ENCODE measurements at places on chromosomes 11 and 22.

DNA sequence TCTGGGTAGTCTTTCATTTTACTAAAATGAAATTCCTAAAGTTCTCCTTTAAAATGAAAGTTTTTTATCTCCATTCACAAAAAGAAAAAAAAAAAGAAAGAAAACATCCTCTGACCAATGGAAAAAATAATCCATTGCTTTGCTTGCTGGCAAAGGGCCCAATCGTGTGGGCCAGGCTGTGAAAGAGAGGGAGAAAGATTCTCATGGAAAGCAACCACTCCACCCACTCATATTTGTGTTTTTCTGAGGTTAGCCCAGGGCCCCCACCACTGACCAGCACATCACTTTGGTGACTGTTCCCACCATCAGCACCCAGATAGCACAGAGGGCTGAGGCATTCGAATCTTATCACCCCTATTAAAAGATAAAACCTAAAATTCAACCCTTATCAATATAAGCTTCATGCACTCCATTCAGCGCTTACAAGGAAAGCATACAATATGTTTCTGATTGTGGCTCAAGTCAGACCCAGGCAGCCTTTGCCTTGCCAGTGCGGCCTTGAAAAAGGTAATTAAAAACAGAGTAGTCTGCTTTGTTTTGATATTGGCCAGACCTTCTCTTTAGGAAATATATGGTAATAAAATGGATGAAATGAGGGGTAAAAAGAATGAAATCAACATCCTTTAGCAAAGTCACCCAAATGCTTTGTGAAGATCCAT is 192.8 kb downstream of the ETS1 start:
- no peak for DNase-seq

GRCh38 chr11:50170115-50170514 is 137.4 kb downstream of the OR4C45 start:
- no peak for DNase-seq

GRCh38 chr11:81892770-81893635 is 840.7 kb downstream of the FAM181B start:
- no peak for DNase-seq

GRCh38 chr11:115437902-115438575 is 66.2 kb downstream of the CADM1 start:
- DNase-seq, result no peak

DNA sequence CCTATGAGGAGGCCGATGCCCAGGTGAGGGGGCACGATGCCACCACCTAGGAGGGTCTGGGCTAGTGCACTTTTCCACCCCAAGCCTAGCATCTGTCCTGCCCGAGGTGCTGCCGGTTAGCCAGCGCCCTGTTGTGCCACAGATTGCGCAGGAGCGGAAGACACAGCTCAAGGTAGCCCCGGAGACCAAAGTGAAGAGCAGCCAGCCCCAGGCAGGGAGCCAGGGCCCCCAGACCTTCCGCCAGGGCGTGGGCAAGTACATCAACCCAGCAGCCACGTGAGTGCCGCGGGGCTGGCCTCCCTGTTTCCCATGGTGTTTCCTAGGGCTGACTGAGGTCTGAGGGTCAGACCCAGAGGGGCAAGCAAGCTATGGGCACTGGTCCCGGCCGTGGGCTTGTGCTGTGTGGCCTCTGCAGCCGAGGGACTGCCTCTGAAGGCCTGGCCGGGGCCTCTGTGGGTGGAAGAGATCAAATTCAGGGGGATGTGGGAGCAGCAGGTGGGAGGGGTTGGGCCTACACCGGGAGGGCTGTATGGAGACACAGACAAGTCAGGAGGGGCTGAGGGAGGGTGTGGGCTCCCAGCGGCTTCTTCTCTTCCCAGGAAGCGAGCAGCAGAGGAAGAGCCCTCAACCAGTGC is 29.1 kb downstream of the PPIL2 start:
- DNase-seq, result no peak

- no peak for DNase-seq
These were observed 22.1 kb upstream of the PSMA1 start for GRCh38 chr11:14542324-14542723.

DNA sequence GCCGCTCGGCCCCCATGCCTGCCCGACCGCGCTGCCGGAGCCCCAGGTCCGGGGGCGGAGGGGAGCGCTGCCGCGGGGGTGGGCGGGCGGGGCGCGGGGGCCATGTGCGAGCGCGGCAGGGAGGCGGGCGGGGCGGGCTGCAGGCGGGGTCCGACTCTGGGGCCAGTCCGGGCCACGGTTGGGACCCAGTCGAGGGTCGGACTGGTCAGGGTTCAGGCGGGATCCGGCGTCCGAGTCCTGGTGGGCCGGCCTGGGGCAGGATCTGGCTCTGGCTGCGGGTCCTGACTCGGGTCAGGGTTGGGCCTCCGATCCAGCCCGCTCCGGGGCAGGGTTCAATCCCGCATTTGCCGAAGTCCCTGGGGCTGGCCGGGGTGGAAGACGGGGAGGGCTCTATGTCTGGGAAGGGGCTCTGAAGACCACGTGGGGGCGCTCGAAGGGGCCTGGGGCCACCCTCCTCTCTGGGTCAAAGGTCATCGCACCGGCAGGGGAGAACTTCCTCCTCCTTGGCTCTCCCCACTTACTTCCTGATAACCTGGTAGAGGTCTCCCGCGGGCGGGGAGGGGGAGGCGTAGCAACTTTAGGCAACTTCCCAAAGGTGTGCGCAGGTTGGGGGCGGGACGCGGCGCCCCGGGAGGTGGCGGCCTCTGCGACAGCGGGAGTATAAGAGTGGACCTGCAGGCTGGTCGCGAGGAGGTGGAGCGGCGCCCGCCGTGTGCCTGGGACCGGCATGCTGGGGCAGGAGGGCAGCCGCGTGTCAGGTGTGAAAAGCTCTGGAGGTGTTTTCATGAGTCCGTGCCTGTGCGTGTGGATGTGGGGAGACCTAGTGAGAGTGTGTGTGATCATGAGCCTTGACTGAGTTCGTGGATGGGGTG is 603 bp downstream of the ESRRA start:
- peak; percentile 75 for DNase-seq

GRCh38 chr22:46639843-46640242 is 19.7 kb downstream of the GRAMD4 start:
- no peak for DNase-seq

DNA sequence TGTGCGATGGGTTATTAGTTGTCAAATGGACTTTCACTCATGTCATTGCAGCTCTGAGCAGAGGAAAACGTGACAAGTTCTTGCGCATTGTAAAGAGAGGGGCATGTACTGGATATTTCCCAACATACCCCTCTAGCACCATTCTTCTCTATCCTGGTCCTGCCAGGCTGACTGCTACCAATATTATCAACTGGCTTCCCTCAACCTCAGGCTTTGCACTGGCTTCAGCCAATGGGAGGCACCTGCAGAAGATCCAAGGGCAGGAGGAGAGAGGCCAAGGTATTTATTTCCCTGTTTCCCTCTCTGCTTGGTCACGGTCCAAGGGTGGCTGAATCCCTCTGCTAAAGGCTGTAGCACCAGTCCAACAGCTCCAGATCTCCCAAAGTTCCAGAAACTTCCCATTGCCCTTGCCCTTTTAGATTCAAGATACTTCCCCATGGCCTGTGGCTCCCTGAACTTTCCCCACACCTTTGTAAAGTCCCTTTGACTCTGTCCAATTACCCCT is 175.6 kb upstream of the NECTIN1 start:
- no peak for DNase-seq

- DNase-seq, result no peak
These were observed 86.4 kb downstream of the GDPD4 start for GRCh38 chr11:77215106-77215505.

DNA sequence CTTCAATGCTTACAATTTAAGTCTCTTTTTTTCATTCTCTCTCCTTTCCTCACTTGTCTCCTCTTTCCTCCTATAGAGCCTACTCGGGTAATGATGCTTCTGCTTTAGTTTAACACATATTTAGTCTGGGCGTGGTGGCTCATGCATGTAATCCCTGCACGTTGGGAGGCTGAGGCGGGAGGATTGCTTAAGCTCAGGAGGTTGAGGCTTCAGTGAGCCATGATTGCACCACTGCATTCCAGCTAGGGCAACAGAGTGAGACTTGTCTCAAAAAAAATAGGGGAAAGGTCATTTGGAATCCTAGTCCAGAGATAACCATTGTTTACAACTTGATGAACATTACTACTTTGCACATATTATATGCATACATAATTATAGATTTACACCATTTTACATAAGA is 1.4 kb upstream of the CCT8L2 start:
- DNase-seq, result no peak

GRCh38 chr11:95147364-95147905 is 57.8 kb downstream of the ENDOD1 start:
- DNase-seq, result peak; percentile 83

DNA sequence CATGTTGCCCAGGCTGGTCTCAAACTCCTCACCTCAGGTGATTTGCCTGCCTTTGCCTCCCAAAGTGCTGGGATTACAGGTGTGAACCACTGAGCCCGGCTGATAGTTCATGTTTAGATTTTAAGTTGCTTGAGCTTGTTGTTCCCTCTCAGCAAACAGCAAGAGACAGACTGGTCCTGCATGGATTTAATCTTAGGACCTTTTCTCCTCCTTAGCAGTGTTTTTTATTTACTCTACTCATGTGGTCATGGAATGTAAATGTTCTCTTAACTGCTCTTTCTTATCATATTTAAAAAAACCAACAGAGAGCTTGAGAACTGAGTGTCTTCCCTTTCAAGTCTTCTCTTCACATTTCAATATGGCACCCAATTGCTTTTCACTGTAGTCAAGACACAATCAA is 22.7 kb upstream of the PRDM10 start:
- DNase-seq, result no peak

- no peak for DNase-seq
These were observed 2.1 kb downstream of the UCP3 start for GRCh38 chr11:74006743-74007304.

DNA sequence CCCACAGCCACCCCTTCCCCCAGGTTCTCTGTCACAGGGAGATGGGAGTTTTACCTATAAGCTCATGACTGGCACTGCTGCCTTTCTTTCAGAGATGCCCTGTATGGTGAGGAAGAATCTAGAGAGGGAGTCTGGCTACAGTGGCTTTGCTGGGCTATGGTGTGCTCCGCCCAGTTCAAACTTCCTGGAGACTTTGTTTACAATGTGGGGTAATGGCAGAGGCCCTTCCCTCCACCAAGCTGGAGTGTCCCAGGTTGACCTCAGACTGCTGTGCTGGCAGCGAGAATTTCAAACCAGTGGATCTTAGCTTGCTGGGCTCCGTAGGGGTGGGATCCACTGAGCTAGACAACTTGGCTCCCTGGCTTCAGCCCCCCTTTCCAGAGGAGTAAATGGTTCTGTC is 143.5 kb downstream of the MSANTD4 start:
- no peak for DNase-seq

DNA sequence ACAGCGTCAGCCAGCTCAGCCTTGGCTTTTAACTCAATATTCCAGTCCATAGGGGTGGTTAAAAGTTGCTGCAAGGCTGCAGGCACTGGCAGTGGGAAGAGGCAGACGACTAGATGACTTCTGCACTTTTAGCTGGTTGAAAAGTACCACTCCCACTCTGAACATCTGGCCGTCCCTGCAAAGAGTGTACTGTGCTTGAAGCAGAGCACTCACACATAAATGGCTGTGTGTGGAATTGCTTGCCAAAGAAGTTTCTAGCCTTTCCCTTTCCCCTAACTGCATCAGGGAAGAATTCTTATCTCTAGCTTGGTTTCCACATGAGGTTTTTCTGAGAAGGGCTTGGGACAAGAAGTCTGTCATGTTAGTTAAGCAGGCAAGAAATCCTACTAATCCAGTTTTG is 5.1 kb upstream of the PHLDB1 start:
- DNase-seq, result no peak

GRCh38 chr11:45933131-45933831 is 10.8 kb downstream of the LARGE2 start:
- peak; percentile 60 for DNase-seq

- no peak for DNase-seq
These were observed 37.1 kb upstream of the NFRKB start for GRCh38 chr11:129932381-129933067.

DNA sequence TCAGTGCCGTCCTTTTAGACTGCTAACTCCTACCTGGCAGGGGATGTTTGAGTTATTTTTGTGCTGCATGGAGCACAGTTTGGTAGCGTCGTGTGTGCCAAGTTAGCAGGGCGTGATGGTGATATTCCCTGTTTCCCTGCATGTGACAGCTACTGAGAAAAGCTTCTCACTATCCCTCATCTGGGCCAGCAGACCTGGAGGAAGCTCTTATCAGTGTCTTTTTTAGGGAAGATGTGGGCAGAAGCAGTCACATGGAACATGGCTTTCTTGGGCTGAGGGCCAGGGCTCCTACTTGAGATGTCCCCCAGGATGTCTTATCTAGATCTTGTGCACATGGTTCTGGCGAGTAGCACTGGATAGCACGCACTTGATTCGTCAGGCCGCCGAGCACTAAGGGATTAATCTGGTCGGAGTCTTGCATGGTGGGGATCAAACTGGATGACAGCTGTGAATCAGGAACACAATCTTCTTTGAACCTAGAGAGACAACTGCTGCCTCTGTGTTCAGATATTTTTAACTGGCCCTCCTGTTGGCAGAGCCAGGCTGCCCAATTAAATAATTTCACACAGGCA is 33.8 kb downstream of the TECTA start:
- no peak for DNase-seq

GRCh38 chr11:57504511-57504910 is 11.0 kb downstream of the SLC43A1 start:
- no peak for DNase-seq

GRCh38 chr11:74687237-74688023 is 43.8 kb downstream of the CHRDL2 start:
- no peak for DNase-seq

GRCh38 chr22:22111267-22111751 is 128.7 kb upstream of the TOP3B start:
- DNase-seq, result peak; percentile 94

DNA sequence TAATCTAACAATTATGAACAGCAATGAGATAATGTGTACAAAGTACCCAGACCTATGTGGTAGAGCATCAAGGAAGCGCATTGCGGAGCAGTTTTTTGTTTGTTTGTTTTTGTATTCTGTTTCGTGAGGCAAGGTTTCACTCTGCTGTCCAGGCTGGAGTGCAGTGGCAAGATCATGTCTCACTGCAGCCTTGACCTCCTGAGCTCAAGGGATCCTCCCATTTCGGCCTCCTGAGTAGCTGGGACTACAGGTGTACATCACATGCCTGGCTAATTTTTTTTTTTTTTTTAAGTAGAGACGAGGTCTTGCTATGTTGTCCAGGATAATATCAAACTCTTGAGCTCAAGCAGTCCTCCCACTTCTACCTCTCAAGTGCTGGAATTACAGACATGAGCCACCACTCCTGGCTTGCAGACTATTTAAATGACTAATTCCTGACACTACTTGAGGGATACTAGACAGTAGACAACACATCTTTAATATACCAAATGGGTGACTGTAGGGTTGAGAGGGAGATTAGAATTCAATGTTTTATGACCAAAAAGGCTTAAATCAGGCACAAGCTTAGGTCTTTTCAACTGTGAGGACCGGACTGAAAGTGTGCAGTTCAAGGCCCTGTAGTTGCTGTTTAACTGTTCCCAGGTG is 12.7 kb downstream of the OR51B4 start:
- peak; percentile 57 for DNase-seq

All from kidney tubule cell (primary cell).